Stimulated activated CD8-positive, alpha-beta memory T cell treated with anti-CD3 and anti-CD28 coated beads, Interleukin-7, amount 100 ng/mL, for 1 hour (primary cell): ENCODE measurements at places on chromosomes 7 and 10.

- no peak for DNase-seq
Observed at GRCh38 chr10:131845505-131846239, 55.1 kb upstream of the PPP2R2D start.

DNA sequence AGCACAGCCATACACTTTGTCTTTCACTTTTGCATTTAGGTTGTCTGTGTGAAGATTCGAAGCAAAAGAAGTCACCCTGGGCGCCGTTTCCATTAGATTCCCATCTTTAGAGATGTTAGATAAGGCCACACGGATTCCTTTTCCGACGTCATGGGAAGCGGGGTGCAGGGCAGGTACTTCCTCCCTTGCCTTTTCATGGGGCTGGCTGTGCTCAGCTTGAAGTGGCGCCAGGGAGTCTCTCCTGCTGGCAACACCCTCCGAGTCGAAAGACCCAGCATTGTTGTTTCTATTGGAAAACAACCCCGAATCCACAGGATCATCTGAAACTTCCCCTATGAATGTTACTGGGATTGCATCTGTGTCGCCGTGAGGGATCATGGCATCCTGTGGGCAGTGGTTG, 246.4 kb upstream of the GRB10 start:
- no peak for DNase-seq

DNA sequence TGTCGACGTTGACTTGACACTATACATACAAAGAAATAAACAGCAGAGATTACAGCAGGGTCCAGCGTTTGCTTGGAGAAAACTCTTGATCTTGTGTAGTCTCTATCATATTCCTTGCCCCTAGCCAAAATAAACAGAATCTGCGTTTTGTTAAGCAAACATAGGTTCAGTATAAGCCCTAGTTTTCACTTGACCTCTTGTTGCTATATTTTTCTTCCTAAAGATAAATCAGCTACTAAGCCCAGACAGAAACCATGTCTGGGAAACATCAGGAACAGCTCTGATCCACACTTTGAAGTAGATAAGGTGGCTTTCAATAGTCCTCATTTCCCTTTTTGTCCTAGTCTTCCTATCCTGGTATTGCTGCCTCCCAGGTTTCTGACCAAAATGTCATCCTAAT, 328.2 kb upstream of the MAGI2 start:
- DNase-seq: no peak

- DNase-seq: no peak
Observed at GRCh38 chr10:11560076-11560709, 51.3 kb downstream of the USP6NL start.

DNA sequence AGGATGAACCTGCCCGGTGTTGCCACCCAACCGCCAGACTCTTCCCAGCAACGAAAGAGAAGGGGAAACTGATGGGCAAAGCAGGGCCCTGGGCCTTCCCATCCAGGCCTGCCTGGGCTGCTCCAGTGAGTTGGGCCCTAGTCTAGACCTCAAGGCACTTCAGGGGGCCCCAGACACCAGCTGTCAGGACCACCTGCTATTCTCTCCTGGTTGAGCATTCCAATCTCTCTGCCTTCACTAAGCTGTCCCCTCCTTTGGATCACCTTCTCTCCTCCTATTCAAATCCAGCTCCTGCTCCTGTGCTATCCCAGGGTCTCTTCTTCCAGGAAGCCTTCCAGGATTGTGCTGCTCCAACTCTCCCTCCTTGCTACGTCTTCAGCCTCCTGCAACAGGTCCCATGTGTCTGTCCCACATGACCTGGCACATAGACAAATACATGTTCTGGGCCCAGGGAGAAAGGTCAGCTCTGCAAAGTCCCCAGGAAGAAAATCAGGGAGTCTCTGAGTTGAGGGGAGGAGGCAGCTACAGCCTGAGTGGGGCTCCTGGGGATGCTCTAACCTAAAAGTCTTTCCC, 3.1 kb downstream of the STX1A start:
- DNase-seq: no peak

DNA sequence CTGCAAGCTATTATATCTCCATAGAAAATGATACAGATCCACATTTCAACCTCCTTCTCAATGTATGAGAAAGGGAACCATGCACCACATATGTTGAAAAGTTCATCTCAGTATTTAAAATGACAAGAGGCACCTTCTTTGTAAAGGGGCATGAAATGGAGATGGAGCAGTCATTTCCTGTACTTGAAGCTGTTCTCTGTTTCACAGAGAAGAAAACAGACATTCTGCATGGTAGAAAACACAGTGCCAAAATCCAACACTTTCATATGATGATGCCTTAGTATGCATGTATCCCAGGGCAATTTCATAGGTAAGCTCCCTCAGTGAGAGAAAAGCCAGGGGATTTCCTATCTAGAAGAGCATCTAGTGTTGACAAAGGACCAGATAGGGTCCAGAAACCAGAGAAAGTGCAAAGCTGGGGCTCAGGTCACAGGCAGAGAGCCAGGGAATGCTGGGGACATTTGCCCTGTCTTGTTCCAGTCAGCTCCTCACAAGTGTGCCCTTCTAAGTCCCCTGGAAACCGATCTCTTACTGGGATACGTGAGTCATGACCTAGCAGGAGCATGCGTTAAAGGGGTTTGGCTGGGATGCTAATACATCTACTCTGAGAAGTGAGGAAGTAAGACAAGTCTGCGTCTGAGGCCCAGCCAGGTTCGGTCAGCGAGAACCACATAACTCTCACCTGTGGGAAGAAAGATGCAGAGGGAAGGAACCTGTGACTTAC, 118.7 kb downstream of the ICA1 start:
- DNase-seq: no peak

GRCh38 chr7:140518370-140519006, 39.2 kb upstream of the MKRN1 start:
- DNase-seq: no peak

GRCh38 chr7:143882604-143883078, 19.3 kb downstream of the TCAF1 start:
- DNase-seq: no peak

GRCh38 chr7:103569621-103570305, 123.8 kb upstream of the SLC26A5 start:
- no peak for DNase-seq

DNA sequence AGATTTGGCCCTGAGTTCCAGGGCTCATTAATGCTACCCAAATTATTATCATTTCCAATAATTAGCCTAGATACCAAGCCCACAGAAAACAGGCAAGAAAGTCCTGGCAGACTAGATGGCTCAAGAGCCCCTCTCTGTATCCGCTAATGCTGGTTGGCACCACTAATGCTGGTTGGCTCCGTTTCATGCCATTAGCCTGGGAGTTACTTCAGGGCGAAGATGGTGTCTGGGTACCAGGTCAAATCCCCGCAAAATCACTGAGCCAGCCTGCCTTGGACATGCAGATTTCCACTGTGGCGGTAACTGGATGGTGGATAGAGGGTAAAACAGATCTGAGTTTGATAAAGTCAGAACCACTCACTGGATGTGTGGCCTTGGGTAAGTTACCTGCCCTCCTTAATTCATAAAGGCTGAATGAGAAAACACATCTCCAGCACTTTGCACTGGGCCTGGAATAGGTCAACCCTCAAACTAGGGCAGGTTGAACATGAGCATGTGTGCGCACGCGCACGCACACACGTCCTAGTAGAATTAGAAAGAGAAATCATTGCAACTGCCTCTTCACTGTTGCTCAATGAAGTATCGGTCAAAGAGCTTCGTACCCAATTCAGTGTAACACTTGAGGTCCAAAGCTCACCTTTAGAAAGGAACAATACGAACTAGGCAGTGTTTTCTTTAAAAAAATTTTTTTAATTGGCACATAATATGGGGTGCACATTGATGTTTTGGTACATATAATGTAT, 91.5 kb downstream of the PRPF18 start:
- no peak for DNase-seq

DNA sequence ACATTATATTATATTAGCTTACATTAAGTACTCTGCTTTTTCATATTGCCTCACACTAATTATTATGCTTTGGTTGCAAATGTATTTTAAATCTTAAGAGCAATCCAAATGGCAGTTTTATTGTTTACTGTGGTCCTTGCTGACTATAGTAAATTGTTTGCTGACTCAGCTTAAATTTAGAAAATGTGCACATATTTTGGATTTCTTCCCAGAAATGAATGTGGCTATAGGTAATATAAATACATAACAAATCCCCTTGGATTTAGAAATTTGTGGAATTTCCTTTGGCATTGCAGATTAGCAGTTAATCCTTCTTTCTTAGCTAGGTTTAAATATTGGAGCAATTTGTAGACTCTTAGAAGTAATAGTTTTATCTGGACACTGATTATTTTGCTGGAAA, 565.8 kb downstream of the NRG3 start:
- no peak for DNase-seq

DNA sequence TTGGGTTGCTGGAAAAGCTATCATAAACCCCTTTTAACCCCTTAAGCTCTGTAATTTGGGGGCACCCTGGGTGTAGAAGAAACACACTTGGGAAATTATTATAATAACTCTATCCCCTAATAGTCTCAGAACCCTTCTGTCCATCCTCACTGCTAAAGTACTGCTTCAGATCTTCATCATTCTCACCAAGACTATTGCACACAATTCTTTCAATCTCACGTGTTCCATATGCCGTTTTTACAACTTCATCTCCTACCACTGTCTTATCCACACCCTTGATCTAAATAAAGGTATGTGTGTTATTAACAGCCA, 15.8 kb downstream of the ANKRD22 start:
- no peak for DNase-seq
